Left renal pelvis (tissue), 4 donors: ENCODE measurements at places on chromosomes 13 and 19.
A peak's percentile ranks its signal among the peaks of the same experiment; 100 is the strongest.

GRCh38 chr13:42544246-42544926 is 29.6 kb upstream of the TNFSF11 start:
- no peak for DNase-seq

GRCh38 chr19:6021878-6022569 is 44.1 kb upstream of the RANBP3 start:
- DNase-seq: peak; percentile 70

- DNase-seq: no peak
These were observed 286.3 kb upstream of the DACH1 start for GRCh38 chr13:72153272-72153671.

GRCh38 chr13:32669030-32669646 is 82.9 kb downstream of the PDS5B start:
- DNase-seq: no peak

DNA sequence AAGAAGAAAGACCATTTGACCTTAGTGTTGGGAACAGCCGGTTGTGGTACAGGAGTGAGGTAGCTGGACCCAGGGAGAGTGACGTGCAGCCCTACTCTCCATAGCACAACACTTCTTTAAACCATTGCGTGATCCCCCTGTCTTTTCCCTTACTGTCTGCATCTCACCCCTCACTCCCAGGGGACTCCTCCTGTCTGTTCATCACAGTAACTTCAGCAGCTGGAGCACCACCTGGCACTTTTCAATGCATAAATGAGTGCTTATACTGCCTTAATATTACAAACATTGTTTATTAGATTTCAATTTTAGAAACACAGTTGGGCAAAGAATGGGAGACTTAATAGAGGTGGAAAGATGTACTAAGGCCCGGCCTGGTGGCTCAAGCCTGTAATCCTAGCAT is 285.5 kb downstream of the UQCRFS1 start:
- DNase-seq: no peak
